ENCODE measurements at places on chromosomes 5 and 9. TPM values are rescaled to one million over a fixed set of nuclear protein-coding genes. Genes with fewer than 3 reads are reported as not detected.

GRCh38 chr5:172768573-172769341, 2.2 kb downstream of the DUSP1 start:
- peak; percentile 91 for DNase-seq

DNA sequence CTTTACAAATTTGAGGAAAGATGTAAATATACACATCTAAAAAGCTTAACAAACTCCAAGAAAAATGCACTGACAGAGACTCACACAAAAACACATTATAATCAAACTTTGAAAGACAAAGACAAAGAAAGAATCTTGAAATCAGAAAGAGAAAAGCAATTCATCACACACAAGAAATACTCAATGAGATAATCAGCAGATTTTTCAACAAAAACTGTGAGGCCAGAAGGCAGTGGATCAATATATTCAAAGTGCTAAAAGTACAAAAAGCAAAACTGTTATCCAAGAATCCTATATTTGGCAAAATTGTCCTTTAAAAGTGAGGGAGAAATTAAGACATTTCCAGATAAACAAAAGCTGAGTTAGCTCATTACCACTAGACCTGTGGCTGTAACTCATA, 6.1 kb downstream of the TPD52L3 start:
- DNase-seq: no peak

GRCh38 chr5:93704996-93705395, 36.4 kb downstream of the POU5F2 start:
- no peak for DNase-seq

DNA sequence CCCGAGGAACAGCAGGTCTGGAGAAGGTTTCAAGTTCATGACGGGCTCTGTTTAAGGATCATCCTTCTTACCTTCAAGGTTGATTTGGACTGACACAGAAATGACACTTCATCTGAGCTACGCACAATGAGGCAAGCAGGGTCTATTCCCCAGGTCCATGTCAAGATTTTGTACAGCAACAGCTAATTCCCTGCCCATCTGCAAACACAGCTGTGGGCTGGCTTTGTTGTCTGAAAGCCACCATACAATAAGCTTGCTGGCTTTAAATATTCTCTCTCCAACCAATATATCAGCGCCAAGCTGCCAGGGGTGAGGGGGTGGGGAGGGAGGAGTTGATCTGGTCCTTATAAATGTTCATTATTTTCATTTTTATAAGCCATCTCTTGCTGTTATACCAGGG, 92.0 kb downstream of the OTULIN start:
- DNase-seq: no peak

DNA sequence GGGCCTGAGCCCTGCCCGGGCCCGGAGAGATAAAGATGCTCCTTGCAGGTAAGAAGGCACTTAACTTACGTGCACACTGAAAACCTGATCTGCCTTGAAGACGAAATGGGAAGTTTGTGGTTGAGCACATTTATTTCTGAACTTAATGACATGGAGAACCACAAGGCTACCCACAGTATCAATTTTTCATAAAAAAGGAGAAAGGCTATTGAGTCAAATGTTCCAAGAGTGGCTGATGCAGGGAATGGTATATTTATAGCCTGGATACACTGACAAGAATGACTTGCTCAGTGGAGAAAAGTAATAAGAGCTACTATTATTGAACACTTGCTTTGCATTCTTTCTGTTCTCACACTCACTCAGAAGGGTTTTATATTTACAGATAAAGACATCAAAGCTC, 419.3 kb downstream of the ACTL7B start:
- no peak for DNase-seq

- no peak for DNase-seq
Observed at GRCh38 chr9:101792475-101792874, 54.0 kb upstream of the GRIN3A start.

DNA sequence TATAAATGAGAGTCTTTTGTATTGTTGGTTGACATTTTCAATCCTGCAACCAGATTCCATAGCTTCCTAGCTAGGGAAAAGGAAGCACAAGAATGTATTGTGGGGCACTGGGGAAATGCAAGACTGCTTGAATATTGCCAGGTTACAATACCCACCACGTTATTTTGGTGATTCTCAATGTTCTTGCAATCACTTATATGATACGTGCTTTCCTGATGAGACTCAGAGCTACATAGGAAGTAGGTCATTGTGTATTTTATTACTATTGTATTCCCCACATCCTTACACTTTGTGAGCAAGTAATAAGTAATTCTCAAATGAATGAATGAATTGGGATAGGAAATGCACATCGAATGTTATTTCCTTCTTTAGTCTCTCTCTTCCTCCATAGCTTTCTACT, 217.1 kb upstream of the CD180 start:
- DNase-seq: no peak

GRCh38 chr5:123441408-123441807, 18.2 kb upstream of the CEP120 start:
- no peak for DNase-seq

- DNase-seq: peak; percentile 84
Observed at GRCh38 chr5:73419465-73420390, 28.8 kb downstream of the FOXD1 start.

- DNase-seq: no peak
Observed at GRCh38 chr5:180084638-180085561, 13.3 kb upstream of the RNF130 start.

DNA sequence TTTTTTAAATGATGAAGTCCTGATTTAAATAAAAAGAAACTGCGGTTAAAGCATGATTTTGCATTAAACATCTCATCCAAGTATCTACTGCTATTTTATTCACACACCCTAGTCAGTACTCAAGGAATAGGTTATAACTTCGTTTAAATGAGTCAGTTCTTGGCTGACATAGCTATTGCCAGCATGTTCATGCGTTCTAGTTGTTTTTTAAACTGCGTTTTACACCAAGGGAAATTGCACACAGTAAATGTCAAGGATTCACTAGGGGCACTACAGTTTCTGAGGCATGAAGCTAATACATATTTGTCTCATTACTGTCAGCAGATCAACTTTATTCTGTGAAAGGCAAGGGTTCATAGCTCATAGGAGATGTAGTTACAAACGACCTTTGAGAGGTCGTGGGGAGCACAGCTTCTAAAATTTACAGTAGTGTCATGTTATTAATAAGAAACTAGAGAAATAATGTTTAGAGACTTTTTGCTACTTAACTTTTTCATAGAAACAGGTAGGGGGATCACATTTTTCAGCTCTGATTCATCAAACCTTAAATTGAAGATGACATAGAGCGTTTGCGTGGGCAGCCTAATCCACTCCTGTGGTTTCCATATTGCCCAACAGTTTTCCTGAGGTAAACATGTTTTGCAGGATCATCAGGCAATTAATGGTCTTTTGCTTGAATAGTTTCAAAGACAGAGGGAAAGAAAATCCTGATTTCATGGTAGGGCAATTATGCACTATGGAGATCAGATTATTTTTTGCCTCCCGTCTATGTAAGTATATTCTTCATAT, 2222.7 kb upstream of the WWC1 start:
- DNase-seq: no peak

DNA sequence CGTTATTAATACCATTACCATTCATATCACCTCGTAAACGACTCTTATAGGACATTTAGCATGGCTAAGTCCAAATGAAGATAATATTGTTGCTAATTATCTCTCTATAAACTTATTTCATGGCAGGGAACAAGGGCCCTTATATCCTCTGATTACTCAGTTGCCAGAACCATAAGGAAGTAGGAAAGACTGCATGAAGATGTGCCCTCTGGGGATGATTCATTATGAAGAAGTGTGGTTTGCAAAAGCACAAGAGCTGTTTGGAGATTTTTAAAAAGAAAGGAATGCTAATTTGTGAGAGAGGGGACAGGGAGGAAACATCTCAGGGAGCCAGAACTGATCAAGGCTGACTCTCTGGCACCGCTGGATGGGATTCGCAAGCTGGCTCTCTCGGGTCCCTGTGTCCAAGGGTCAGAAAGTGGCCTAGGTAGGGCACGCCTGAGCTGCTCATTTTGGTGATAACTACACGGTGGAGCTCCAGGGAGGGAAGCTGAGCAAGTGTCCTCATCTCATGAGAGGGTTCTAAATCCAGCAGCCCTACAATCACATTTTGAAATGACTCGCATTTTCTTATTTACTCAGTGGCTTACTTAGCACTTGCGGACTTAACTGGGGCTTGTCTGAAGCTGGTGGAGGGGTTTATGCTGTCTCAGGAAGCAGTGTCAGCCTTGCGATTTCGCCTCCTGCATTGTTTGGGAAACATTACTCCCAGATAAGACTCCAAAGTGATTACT, 136.8 kb downstream of the C5orf15 start:
- no peak for DNase-seq

- no peak for DNase-seq
Observed at GRCh38 chr5:133205204-133205603, 153.4 kb downstream of the HSPA4 start.

GRCh38 chr9:32704343-32704742, 68.9 kb upstream of the TAF1L start:
- no peak for DNase-seq

DNA sequence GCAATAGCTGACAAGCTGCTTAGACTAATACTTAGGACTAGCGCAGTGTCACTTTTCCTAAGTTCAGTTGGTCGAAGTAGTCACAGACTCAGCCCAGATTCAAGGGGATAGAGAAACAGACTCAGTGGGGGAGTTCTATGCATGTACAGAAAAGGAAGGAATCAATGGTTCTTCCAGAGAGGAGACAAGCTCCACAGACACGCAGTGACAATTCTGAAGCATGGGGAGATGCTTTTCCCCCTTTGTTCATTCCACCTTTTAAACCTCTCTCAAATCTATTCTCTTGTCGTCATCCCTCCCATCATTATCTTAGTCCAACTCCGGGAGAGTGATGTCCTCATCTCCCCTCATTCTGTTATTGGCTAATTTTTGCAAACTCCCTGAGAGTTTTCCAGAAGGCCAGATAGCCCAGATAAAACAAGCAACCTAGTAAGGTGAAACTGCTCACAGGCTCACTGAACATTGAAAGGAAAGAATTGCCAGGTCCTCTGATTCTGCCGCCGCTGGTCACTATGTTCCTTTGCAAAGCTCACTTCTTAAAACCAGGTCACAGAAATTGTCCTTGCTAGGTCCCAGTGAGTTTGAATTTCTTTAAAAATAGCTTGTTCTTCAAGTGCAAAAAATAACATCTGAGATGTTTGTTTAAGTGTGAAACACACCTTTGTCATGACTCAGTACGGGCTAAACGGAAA, 13.4 kb upstream of the STRBP start:
- no peak for DNase-seq

DCAF12 gene
- total RNA-seq: 32.9 TPM

FANCG gene
- total RNA-seq: 8.9 TPM

OGN gene
- total RNA-seq: 28.4 TPM

TAF7 gene
- 57.9 TPM for total RNA-seq

FRMD3 gene
- total RNA-seq: 5.1 TPM

STKLD1 gene
- 0.57 TPM for total RNA-seq

Measured in posterior vena cava (tissue), 2 donors.